ENCODE measurements at places on chromosomes 13 and 19.
A peak's percentile ranks its signal among the peaks of the same experiment; 100 is the strongest.

DNA sequence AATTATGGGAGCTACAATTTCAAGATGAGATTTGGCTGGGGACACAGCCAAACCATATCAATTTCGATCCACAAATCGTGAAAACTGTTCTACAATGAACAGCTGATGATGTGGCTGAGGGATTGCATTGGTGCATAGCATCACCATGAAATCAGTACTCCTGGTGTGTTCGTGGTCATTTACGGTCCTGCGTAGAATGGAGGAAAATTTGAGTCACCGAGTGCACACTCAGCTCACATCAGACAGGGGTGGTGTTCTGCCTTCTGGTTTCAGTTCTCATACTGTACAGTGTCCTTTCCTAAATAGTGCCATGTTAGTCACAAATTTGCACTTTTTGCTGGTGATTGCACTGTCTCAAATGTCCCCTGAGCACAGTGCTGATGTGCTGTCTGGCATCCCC is 39.2 kb downstream of the MYH14 start:
- DNase-seq: no peak

- DNase-seq: no peak
Measured at GRCh38 chr19:32489971-32490370, 84.4 kb downstream of the DPY19L3 start.

GRCh38 chr13:53512635-53513034 is 484.0 kb downstream of the OLFM4 start:
- DNase-seq: no peak

DNA sequence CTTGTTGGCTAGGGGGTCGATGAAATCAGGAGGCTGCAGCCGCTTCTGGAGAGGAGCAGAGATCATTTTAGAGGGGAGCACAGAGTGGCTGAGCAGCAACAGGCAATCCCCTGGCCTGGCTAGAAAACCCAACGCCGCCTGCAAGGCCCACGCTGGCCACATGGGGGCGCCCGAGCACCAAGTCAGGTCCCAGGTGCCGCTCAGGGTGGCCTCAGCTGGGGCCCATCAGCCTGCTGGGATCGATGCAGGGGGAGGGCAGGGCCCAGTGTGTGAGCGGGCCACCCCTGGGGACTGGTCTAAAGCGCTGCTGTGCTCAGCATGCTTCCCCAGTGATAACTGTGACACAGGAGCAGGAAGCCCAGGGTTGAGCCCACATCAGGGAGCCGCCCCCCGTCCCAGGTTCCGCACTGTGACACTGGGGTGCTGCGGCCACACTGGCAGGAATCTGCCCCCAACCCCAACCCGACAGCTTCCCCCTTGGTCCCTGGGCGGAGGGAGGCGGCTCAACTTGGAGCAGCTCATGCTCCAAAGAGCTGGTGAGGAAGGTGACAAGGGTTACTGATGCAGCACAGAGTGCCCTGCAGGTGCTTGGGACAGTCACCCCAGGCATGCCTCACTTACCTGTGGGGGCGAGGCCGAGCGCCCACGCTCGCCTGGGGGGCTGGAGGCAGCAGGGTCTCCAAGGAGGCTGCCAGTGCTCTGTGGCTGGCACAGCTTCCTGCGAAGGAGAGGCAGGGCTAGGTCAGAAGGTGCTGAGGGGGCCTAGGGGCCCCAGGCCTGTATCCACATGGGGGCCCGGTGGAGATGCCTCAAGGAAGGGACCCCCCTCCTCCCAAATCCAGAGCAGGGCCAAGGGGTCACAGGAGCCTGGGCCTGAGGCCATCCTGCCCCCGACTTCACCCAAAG is 13.3 kb upstream of the ISYNA1 start:
- DNase-seq: peak; percentile 82

GRCh38 chr19:38684078-38684861 is 36.8 kb downstream of the ACTN4 start:
- DNase-seq: peak; percentile 33

DNA sequence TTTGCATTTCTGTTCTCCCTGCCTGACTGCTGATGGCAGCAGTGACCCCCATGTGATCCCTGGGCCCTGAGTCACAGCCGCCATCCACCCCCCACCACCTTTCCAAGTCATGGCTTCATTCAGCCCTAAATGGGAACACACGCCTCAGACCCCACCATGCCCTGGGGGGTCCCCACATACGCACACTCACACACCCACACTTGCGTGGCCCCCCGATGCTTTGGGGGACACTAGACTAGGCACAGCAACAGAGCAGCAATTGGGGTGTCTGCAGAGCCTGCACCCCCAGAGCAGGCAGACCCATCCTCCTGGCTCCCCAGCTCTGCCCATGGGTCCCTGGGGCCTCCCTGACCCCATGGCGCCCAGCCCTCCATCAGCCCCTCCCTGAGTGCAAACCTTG is 5.5 kb upstream of the ISYNA1 start:
- DNase-seq: no peak

Measured in CD4-positive, alpha-beta T cell treated with Interleukin-4 for 4 hours (primary cell).